ENCODE measurements at places on chromosomes 6 and 20.

DNA sequence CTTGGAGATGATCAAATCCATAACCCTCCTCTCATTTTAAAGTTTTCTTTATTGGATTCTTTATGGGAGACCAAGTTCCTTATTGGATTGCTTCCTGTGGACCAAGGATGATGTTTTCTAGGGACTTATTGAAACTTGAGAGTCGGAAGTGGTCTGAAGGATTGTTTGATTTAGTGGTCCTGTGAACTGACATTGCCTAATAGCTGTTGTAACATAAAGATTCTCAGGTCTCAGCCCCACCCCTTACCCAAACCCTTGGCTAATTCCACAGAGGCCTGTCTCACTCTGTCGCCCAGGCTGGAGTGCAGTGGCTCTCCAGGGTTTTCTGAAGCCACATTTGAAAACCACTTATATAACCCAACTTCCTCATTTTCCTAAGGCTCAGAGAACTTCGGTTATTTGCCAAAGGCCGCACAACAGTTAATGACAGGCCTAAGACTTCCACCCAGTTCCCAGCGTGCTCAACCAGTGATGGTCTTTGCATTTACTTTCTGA, 77.0 kb downstream of the ATXN1 start:
- no peak for DNase-seq

DNA sequence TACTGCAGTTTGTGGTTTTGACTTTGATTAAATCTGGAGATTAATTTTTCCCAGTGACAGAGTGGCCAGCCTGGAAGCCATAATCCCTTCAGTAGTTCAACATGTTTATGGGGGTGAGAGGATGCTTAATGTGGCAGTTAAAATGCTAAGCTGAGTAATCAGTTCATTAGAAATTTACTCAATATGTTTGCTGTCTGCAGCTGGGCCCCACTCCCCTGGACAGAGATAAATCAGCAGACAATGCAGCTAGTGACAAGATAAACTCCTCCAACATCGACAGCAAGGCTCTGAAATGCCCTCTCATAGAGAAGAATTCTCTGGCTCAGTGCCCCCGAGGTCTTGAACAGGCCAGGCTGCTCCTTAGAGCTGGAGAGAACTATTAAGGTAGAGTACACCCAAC, 101.9 kb downstream of the LRFN2 start:
- peak; percentile 52 for DNase-seq

GRCh38 chr6:128370072-128370471, 150.3 kb downstream of the PTPRK start:
- no peak for DNase-seq

DNA sequence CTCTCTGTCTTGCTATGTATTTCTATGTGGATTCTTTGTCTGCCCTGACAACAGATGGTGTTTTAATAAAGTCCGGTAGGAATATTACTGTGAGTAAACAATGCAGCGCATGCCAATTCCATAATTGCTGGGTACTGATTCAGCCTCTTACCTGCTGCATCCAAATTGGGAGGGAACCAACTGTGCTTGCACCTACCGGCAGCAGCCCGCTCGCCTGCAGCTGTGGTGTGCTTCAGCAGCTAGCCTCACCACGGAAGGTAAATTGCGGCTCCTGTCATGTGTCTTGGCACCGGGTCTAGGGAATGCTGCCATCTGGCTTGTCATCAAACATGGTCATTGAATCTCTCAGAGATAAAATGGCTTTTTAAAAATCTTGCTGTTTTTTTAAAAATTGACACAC, 704.8 kb upstream of the SLC35B3 start:
- DNase-seq: no peak

- DNase-seq: no peak
Observed at GRCh38 chr6:113636357-113636824, 220.8 kb upstream of the MARCKS start.

- no peak for DNase-seq
Observed at GRCh38 chr6:114936080-114936479, 593.3 kb upstream of the HS3ST5 start.

DNA sequence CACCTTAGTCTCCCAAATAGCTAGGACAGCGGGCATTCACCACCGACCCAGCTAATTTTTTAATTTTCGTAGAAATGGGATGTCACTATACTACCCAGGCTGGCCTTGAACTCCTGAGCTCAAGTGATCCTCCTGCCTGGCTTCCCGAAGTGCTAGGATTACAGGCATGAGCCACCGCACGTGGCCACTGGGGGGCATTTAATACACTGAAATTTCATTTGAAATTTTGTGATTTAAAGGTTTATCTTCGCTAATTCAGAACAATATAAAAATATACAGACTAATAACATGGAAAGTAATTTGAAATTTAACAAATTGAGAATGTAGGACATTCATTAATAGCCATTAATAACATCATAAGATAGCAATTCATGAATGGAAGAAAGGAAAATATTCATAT, 20.5 kb upstream of the TBC1D32 start:
- DNase-seq: no peak

DNA sequence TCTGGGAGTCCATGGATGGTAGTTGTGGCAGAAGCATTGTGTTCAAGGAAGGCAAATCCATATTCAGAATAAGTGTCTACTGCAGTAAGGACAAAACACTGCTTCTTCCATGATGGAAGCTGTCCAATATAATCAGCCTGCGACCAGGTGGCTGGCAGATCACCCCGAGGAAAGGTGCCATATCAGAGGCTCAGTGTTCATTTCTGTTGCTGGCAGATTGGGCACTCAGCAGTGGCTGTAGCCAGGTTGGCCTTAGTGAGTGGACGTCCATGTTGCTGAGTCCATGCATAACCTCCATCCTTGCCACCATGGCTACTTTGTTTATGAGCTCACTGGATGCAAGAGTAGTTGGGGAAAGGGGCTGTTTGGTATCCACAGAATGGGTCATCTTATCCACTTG, 130.2 kb downstream of the SGK1 start:
- no peak for DNase-seq

DNA sequence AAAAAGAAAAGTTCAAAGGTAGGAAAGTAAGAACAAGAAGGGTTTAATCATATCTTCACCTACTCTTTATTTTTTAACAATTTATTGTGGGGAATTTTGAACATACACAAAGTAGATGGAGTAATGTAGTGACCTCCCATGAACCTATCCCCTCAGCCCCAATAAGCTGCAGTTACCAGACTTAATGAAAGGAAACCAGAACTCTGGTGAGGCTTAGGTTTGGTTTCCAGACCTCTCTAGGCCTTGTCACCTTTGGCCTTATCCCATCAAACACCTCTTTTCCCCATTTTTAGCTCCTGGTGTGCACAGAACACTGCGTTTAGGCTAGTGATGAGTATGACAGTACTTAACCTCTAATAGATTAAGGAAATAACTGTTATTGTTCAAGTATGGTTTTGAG, 42.0 kb downstream of the CBFA2T2 start:
- DNase-seq: peak; percentile 62

DNA sequence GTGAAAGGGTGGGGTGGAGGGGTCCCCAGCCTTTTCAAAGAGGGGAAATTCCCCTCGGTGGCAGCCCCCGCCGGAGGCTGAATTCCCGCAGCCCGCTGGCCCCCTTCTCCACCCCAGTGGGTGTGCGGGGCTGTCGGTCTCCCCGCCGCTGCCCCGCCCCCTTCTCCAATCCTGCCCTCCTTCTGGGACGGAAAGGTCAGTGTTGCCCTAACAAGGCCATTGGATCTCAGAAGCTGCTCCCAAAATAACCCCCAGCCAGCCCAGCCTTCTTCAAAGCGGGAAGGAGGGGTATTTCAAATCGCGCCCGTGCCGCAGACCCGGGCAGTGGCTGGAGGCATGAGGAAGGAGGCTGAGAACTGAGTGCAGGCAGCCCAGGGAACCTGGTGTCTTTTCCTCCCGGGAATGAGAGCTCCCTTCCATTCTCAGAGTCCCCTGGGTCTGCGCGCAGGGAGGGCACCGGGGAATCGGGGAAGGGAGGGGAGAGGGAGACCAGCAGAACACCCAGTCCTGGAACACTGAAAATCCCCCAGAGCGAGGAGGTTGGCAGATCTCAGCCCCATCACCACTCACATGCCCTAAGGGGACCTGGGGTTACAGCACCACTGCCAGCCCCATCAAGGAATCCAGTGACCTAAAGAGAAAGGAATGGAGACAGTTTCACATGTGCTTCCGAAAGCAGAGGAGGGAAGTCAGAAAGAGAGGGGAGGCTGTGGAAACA, at the start of gene JPH2:
Gene JPH2, minus strand, starts transcription at position 135 of the 718 bp plus-strand sequence. CDS start 483 bp downstream, outside the sequence.
- no peak for DNase-seq

- DNase-seq: no peak
Observed at GRCh38 chr6:147033267-147033666, 170.9 kb upstream of the STXBP5 start.

- no peak for DNase-seq
Observed at GRCh38 chr20:43492101-43492500, 15.4 kb upstream of the L3MBTL1 start.

DNA sequence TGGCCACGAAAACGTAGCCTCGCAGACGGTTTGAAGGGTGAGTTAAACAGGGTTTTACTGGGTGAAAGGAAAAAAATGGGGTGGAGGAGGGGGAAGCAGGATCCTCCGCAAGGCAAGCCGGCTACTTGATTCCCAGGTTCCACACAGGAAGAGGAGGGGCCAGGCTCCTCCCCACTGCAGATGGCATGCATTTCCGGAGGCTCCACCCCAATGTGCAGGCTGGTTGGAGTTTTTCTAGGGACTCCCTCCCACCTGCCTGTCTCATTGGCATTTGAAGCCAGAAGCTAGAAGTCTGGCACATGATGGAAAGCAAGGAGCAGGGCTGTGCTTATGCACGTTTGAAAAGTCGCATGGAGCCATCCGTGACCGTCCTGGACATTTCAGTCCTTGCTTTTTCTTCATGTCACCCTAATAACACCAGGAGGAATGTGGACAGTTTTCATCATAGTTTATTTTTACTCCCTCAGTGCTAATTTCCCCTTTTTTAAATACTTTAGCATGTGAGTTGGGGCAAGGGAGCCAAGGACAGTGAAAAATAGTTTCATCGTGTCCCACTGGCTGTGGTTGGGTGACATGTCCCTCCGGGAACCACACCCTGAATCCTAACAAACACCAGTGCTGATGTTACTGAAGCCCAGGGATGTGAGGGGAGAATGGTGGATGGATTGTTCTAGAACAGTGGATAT, 100.1 kb upstream of the INSM1 start:
- no peak for DNase-seq

DNA sequence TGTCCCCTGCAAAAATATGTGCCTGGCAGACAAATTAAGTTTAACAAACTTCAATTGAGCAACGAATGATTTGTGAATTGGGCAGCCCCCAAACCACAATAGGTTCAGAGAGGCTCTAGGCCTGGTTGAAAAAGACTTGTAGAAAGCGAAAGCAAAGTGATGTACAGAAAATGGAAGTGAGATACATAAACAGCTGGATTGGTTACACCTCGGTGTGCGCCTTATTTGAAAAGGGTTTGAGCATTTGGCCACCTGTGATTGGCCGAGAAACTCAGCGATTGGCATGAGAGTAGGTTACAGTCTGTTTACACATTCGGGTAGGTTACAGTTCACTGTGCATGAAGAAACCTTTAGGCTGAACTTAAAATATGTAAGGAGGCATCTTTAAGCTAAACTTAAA, 136.9 kb downstream of the CD83 start:
- DNase-seq: no peak

DNA sequence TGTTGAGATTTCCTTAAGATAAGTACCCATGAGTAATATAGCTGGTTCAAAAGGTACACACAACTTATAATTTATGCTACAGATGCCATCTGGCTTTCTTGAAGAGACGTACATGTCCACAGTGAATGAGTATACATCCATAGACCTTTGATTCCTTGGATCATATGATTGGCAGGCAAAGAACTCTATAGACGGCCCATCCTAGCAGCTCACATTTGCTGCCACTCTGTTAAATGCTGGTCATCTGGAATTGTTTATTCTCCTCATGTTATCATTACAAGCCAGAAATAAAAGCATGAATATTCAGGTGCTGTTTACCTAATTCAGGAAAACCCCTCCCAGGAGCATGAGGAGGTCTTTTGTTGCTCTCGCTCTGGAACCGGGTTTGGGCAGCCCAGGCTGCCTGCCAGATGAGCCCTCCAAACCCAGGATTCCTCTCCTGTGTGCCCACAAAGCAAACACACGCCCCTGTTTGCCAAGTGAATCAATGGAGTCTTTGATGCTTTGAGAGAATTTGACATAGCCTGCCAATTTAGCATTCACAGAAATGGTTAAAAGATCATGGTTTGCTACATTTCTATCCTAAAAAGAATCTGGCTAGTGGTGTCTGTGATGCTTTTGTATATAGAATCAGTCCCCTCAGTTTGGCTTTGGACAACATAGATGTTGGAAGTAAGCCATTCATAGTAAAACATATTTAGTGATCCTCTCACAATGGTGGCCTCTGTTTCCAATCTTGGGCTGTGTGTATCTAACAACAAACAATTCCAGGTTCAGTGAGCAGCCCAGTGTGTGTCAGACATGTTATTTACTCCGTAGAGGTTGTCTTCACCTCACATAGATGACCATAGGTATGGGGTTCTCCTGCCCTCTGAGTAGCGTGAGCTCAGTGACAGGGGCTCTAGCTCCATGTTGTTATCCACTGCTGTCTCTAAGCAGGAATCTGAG, 17.5 kb upstream of the PLCG1 start:
- DNase-seq: no peak

- no peak for DNase-seq
Observed at GRCh38 chr20:35135867-35136586, 11.1 kb downstream of the EDEM2 start.

- DNase-seq: no peak
Observed at GRCh38 chr6:74720923-74721322, 484.9 kb downstream of the COL12A1 start.

- DNase-seq: no peak
Observed at GRCh38 chr6:42689371-42689770, 33.0 kb downstream of the PRPH2 start.

- no peak for DNase-seq
Observed at GRCh38 chr20:24993337-24994185, 1.0 kb upstream of the APMAP start.

DNA sequence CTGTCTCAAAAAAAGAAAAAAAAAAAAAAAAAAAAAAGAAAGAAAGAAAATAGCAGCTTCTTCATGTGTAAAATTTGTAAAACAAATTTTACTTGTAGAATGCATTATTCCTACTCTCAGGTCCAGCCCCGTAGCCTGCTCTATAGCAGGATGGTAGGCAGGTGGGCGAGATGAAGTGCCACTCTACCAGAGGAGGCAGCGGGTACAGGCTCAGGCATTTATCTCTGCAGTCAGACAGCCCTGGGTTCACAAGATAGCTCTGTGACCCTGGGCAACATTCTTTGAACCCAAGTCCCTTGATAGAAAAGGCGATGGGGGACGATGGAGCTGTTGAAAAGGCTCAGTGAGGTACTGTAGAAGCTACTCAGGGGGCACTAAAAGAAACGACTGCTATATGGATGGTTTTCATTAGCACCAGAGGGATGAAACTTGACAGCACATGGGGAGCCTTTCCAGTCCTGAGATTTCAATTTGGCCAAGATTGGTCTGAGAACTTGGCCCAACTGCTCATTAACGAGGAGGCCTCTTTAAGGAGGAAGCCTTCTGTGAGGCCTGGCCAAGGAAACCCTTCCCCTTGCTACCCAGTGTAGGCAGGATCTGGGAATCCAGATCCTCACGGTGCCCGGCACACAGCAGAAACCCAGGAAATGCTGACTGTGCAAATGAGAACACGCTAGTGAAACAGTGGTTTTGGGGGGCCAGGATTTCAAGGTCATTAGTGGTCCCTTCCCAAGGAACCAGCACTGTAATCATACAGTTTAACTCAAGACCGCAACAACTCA, 63.1 kb downstream of the MYH7B start:
- DNase-seq: no peak
